Inflammatory macrophage treated with lipopolysaccharide for 1 hour (primary cell): ENCODE measurements at places on chromosomes 6 and 20.

GRCh38 chr6:89022798-89023197, 57.8 kb upstream of the PNRC1 start:
- DNase-seq = peak; percentile 14

DNA sequence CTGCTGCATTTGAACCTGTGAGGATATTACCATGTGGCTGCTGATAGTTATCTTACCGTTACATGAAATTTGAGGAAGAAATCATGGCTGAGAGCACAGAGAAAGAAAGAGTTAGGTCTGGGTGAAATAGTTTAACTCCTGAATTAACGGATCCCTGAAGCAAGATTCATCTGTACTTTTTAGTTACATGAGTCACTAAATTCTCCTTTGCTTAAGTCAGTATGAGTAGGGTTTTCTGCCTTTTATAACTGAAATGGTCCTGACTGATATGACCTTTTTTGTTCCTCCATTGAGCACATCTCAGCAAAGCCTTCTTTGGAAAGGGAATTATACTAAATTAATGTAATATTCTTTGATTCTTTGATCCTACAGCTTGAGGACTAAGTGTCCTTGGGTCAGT, 333.3 kb upstream of the ZFP64 start:
- no peak for DNase-seq

GRCh38 chr20:7790189-7790588, 150.1 kb downstream of the HAO1 start:
- DNase-seq = no peak

DNA sequence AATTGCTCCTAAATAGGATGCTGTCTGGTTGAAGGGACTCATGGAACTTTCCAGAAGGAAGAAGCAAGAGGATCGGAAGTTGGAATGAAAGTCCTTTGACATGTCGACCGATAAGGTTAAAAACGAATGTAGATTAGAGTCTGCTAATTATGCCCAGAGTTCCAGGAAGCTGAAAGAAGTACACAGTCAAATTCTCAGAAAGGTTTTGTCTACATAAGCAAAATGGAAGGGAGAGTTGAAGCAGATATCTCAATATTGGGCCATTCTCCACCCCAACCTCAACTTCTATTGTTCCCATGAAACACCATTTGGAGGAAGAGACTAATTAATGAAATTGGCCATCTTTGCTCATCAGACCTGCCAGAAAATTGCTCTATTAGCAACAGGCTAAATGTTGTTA, 64.0 kb downstream of the CAP2 start:
- no peak for DNase-seq

GRCh38 chr6:14134211-14134910, 16.8 kb downstream of the CD83 start:
- DNase-seq = peak; percentile 7

GRCh38 chr6:90388395-90388794, 91.8 kb upstream of the BACH2 start:
- no peak for DNase-seq

- DNase-seq = peak; percentile 12
Measured at GRCh38 chr6:428047-428603, 36.6 kb downstream of the IRF4 start.

- DNase-seq = peak; percentile 80
Measured at GRCh38 chr6:36627801-36628246, 33.7 kb downstream of the SRSF3 start.

DNA sequence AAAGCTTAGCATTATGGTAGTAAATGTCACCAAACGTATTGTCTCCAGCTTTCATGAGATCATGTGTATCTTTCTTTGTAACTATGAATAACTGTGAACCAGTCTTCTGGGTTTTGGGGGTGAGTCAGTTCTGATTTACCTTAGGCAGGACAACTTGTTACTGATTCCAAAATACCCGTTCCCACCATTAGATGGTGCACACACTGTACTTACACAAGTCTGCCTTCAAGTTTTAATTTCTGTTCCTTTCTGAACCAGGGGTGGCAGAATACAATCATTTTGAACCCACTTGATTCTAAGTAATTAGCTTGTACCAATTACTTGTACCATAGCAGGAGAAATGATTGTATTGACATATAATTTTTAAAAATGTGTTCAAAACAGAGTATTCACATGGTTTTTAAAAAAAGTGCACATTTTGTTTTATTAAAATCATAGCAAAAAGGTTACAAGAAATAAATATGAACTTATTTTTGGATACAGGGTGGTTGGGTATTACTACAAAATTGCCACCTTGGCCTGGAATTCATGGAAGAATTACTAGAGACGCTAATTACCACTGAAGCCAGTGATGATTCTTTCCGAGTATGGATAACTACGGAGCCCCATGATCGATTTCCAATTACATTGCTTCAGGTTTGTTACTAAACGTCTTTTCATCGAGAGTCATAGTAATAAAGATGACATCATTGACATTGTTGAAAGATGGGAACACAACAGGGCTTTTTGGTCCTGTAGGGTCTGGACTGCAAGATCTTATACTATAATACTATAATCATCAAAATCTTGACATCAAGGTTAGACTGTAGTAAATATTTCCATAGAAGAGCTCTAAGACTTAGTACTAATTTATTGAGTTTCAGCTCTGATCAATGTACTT, 75.2 kb upstream of the GLP1R start:
- DNase-seq = peak; percentile 56

GRCh38 chr20:61926253-61926613, 139.4 kb downstream of the TAF4 start:
- DNase-seq = no peak

- no peak for DNase-seq
Measured at GRCh38 chr6:170019818-170020583, 268.6 kb downstream of the ERMARD start.

DNA sequence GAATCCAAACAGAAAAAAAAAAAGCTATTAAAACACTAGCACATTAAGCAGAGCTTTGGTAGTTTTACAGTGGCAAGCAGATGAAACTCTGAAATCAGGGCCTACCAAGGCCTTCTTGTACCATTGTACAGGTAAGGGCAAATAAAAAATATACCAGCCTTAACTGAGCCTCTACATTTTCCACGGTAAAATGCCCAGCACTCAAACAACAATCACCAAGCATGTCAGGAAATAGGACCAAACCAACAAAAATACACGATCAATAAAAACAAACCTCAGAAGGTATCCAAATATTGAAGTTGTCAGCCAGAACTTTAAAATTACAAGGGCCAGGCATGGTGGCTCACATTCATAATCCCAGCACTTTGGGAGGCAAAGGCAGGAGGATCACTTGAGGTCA, 18.3 kb downstream of the TRERF1 start:
- no peak for DNase-seq

- DNase-seq = no peak
Measured at GRCh38 chr20:8020314-8021079, 936 bp upstream of the TMX4 start.

DNA sequence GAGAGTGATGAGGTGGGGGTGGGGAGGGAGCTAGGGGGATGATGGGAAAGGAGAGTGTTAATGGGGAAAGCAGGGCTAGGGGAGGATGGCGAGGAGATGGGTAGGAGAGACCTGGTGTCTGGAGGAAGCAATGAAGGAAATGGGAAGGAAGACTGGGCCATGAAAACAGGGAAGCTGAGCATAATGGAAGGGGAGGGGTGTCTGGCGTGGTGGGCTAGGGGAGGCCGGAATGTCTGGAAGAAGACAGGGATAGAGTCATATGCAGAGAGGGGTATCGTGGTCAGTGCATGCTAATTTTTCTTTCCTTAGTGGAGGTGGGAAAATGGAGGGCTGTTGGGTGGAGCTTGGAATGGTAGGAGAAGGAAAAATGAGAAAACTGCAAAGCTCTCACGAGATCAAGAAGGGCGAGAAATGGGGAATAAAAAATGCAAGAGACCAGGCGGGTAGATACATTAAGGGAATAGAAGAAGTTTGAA, 423 bp downstream of the KLHDC3 start:
- no peak for DNase-seq

DNA sequence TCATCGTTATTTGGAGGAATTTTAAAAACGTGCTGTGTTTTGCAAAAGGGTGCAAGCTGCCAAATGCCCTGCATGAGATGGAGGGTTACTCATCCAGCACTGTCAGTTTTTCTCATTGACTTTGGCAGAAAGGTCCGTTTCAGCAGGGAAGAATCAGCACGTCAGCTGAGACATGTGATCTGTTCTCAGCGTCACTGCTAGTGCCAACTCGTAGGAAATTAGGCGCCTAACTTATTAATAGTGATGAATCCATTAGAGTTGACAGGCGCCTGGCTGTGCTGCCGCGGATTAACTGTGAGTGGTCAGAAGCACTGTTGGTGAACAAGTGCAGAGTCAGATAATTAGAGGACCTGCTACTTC, 175.5 kb upstream of the FOXQ1 start:
- DNase-seq = no peak

- DNase-seq = no peak
Measured at GRCh38 chr6:81304466-81304865, 448.0 kb downstream of the TENT5A start.

GRCh38 chr6:11294228-11294627, 61.8 kb upstream of the NEDD9 start:
- DNase-seq = peak; percentile 79

- peak; percentile 62 for DNase-seq
Measured at GRCh38 chr6:139591075-139591865, 216.8 kb upstream of the CITED2 start.

GRCh38 chr20:53914781-53915445, 155.5 kb downstream of the BCAS1 start:
- no peak for DNase-seq

- no peak for DNase-seq
Measured at GRCh38 chr20:60403105-60403741, 445.0 kb downstream of the CDH26 start.

DNA sequence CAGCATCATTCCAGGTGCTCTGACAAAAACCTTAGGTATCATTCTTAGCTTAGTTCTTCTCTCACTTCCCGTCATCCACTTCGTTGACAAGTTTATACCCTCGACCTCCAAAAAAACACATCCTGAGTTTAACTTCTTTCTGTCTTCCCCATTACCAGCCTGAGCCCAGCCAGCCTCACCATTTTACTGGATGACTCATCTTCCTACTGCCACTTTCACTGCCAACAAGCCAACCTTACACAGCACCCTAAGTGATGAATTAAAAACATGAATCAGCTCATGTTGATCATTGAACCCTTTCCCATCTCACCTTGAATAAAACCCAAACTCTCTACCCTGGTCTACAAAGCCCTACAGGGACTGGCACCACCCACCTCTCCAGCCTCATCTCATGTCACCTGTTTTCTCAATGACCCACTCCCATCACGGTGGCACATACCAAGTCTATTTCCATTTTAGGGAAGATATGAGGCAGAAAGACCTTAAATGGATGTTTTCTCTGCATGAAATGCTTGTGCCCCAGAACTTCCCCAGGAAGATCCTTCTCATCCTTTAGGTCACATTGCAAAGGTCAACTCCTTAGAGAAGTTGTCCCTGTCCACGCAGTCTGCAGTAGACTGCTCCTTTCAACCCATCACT, 9.9 kb upstream of the UST start:
- no peak for DNase-seq

- peak; percentile 86 for DNase-seq
Measured at GRCh38 chr6:44257753-44258324, 511 bp upstream of the SLC35B2 start.

DNA sequence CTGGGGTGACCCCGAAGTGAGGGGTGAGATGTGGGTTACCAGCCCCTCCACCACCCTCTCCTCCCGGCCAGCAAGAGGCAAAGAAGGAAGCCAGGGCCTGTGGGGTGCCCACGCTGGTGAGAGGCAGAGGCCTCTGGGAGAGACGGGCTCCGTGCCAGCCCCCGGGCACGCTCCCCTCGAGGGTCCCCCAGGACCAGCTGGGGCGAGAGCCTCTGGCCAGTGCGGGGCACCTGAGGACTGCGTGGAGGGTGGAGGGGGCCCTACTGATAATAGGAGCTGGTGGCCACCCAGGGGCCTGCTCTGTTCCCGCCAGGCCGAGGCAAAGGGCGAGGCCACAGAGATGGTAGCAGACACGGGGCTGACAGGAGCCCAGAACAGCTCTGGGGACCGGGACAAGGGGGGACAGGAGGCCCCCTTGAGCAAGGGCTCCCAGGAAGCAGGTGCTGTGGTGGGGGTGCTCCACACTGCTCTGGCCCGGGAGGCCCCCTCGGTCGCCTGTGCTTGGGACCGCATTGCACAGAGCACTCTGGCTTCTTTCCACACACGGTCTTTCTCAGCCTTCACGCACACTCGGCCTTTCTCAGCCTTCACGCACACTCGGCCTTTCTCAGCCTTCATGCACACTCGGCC, 226.9 kb downstream of the TTLL2 start:
- no peak for DNase-seq

- no peak for DNase-seq
Measured at GRCh38 chr20:11847827-11848226, 69.9 kb upstream of the BTBD3 start.

GRCh38 chr20:23684261-23684660, 4.6 kb downstream of the CST4 start:
- no peak for DNase-seq

- no peak for DNase-seq
Measured at GRCh38 chr20:48335308-48336050, 492.3 kb downstream of the PREX1 start.
